ENCODE measurements at places on chromosomes 1 and 21.
A peak's percentile ranks its signal among the peaks of the same experiment; 100 is the strongest.

DNA sequence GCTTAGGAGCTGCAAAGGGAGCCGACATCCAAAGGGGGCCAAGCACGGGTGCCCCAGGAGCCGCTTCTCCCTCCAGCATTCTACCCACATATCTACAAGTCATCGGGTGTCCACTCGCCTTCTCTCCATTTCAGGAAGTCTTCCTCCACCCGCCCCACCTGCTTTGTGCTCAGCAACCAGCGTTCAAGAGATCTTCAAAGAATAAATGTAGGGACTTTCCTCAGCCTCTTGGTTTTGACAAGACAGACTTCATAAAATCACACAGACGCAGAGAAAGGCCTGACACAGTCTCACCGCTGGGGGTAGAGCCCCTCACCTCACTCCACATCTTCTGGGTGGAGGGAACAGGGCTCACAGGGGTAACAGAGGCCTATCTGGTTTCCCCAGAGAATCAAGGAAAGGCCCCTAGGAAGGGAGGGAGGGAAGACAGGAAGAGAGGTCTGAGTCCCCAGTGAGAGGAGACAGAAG is 49.5 kb downstream of the SSBP3 start:
- peak; percentile 49 for DNase-seq

DNA sequence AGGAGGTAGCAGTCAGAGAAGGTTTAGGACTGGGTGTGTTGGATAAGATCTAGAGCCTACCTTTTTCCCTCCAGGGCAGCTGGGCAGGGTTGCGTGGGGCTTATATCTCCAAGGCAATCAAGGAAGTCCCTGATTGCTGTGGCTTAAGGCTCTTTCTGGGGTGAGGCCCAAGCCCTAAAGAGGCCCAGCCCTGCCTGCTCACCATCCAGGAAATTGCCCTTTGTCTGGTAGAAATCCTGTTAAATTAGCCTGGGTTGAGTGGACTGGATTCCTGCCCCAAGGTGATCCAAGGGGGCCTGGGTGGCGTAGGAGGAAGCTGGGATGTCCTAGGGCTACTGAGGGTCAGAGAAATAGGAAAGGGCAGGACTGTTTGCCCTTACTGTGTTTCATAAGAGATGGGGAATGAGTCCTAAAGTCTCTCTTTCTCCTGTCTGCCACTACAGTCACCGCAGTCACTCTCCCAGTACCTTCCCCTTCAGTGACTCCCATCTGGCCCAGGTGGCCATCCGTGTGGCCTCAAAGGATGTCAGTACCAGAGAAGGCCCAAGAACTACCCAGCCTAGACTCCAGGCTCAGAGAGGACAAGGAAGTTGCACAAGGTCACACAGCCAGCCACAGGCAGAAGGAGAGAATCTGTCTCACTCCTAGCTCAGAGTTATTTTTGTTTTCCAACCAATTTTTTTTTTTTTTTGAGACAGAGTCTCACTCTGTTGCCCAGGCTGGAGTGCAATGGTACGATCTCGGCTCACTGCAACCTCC is 25.8 kb downstream of the MFSD2A start:
- no peak for DNase-seq

- DNase-seq = no peak
Observed at GRCh38 chr1:215001419-215002021, 81.0 kb upstream of the KCNK2 start.

GRCh38 chr1:162276493-162276892 is 100.2 kb downstream of the SPATA46 start:
- peak; percentile 6 for DNase-seq

GRCh38 chr1:240190881-240191401 is 99.3 kb downstream of the FMN2 start:
- no peak for DNase-seq

DNA sequence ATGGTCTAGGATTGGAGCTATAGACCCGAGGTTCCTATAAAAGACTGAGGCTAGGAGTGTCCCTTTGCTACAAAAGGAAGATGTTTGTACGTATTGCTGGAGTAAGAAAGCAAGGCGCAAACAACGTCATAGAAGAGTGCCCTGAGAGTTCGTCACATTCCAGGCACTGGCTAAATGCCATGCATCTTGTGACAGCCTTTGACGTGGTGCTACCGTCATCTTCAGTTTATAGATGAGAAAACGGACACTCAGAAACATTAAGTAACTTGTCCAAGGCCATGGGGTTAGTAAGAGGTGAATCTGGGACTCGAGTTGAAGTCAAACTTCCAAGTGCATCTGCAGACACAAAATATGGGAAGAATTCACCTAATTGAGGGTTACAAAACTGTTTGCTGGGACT is 104.2 kb upstream of the SLC45A1 start:
- no peak for DNase-seq

- DNase-seq = no peak
Observed at GRCh38 chr1:243236604-243237252, 18.4 kb downstream of the CEP170 start.

DNA sequence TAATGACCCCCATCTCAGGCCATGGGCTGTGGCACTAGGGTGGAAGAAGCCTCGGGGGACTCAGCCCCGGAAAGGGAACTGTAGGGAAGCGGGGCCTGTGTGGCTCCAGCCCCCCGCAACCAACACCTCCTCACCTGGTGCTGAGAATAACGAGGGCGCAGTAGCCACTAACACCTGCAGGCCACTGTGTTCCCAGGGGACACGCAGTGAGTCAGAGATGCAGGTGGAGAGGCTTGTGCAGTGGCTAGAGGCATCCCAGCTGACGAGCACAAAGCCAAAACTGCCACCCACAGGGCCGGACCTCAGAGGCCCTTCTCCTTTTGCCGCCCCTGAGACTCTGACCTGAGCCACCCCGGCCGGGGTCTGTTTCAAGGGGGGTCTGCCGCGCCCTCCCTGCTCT is 33.5 kb upstream of the CCDC27 start:
- no peak for DNase-seq

GRCh38 chr21:33455686-33456446 is 23.9 kb downstream of the TMEM50B start:
- DNase-seq = no peak

GRCh38 chr1:158147401-158147800 is 33.3 kb upstream of the CD1D start:
- no peak for DNase-seq

All from CD4-positive, alpha-beta T cell treated with Interleukin-17A for 1 hour (primary cell).